ENCODE measurements at places on chromosomes 7 and 10.
A peak's percentile ranks its signal among the peaks of the same experiment; 100 is the strongest.

DNA sequence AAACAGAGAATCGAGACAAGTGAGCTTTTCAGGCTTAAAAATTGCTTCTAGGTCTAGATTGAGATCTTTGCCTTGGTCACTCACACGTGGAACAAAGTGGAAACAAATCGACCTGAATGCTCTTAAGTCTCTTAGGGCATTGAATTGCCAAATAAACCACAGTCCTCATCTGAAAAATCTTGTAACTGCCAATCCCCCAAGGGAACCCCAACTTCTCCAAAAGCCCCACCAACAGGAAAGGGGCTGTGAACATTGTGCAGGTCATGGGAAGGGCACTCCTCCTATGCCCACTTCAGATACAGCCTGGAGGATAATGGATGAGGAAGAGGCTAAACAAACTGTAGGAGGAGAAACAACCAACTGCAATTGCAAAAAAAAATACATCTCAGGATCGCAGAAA, 91.3 kb downstream of the DGKI start:
- DNase-seq, result no peak

- DNase-seq, result peak; percentile 94
Observed at GRCh38 chr7:15158141-15158810, 255.7 kb upstream of the DGKB start.

- DNase-seq, result peak; percentile 99
Observed at GRCh38 chr10:86678999-86679792, 10.9 kb downstream of the LDB3 start.

DNA sequence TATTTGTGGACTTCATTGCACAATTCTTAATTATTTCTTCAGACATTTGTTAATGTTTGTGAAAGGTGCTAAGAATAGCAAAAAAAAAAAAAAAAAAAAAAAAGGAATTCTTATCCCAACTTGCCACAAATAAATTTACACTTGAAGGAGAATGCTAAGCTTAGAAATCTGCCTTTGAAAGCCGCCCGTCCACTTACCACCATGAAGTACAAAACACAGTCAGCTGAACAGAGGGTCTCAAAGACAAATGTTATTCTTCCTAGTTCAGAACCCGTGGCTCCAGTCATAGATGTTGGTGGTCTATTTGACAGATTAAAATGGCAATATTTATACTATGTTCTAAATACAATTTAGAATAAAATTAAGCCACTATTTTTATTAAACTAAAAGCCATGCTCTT, 141.2 kb downstream of the ELAPOR2 start:
- DNase-seq, result no peak

DNA sequence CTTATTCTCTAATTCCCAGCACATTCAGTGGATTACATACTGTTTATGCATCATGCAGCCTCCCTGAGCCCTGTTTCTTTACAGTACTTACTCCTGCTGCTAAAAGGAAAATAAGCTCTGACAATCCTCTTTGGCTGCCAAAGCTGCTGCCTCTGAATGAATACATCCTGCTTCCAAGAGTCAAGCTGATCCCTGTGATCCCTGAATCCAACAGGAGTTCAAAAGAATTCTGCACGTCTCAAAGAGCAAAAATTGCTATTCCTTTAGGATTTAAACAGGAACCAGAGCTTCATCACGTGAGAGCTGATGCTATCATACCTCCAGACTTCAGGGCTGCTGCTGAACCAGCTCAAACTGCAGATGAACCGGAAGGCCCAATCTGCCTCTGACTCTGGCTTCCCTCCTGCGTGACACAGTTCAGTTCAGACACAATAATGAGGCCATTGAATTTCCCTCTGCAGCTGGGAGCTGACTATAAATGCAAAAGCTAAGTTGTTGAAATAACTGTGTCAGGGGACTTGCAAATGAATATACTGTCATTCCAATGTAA, 851.0 kb upstream of the PHF14 start:
- DNase-seq, result peak; percentile 95
